AG04449 (cell line): ENCODE measurements at places on chromosomes 5 and 9.

DNA sequence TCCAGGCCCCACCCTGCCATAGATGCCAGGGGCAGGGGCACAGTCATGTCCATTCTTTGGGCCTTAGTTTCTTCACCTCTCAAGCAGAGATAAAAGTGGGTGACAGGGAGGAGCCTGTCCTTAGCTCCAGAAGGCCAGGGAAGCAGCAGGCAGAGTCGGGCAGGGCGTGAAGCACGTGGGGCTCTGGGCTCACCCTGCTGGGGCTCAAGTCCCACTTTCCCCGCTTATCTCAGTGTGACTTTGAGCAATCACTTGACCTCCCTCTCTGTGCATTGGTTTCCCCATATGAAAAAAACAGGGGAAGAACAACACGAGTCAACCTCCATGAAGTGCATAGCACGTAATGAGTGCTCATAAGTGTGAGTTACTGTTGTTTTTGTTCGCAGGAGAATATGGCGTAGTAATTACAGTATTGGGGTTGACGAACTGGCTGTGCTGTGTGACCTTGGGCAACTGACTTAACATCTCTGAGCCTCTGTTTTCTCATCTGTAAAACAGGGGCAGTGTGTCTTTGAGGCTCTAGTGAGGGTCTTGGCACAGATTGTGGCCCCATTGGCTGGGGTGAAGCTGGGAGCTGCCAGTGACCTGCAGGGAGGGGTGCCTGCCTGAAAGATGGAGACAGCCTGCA lies 39.9 kb upstream of the HAND1 start:
- no peak for DNase-seq

DNA sequence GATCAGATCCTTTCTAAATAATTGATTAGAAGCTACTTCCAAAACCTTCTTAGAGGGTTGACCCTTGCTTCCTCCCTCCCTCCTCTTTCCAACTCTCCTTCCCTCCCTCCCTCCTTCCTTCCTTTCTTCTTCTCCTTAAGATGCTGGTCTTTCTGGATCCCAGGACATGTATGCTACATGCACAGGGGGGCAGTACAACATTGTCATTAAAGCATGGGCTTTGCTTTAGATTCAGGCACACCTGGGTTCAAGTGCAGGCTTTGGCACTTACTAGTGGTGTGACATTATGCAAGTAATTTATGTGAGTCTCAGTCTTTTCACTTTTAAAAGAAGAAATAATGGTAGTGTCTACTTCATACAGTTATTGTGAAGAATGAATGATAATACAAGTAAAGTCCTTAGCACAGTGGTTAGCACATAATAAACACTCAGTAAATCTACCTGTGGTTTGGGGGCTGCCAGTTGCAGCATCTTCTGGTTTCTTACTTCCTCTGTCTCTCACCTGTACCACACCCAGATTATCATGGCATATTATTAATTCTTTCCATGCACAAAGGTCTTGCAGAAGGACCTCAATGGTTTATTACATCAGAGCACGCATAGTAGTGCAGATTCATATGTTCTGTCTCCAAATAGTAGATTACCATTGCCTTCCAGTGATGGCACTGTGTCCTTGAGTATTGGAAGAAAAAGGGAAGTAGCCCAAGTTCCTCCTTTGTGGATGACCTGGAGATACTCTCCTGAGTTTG lies 154.1 kb downstream of the ARHGAP26 start:
- DNase-seq = no peak

DNA sequence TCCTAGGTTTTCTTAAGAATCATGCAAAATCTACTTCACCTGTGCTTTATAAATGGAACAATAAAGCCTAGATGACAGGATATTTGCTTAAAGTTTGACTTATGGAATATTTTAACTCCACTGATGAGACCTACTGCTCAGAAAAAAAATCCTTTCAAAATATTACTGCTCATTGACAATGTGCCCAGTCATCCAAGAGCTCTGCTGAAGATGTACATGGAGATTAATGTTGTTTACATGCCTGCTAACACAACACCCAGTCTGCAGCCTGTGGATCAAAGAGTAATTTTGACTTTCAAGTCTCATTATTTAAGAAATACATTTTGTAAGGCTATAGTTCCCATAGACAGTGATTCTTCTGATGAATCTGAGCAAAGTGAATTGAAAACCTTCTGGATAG lies 889.6 kb downstream of the CDH18 start:
- DNase-seq = no peak

GRCh38 chr5:110040178-110040577 lies 350.5 kb downstream of the MAN2A1 start:
- no peak for DNase-seq

DNA sequence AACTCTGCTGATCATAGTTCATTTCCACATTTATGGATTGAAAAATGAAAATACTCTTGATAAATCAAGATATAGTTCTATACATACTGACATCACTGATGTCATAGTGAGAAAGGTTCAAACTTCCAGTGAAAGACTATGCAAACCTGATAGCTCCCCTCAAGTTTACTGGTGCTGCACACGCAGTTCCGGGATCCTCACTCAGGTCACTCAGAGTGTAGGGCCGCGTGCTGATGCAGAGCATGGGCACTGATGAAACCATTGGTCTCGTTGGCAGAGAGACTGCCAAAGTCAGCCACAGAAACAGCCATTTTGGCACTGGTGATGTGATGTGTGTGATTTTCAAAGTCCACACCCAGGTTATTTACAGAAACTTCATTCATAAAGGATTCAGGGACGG lies 13.5 kb downstream of the SETD9 start:
- no peak for DNase-seq
